T-cell (primary cell): ENCODE measurements at places on chromosomes 12 and 14. TPM values are rescaled to one million over a fixed set of nuclear protein-coding genes. Genes with fewer than 3 reads are reported as not detected.

DNA sequence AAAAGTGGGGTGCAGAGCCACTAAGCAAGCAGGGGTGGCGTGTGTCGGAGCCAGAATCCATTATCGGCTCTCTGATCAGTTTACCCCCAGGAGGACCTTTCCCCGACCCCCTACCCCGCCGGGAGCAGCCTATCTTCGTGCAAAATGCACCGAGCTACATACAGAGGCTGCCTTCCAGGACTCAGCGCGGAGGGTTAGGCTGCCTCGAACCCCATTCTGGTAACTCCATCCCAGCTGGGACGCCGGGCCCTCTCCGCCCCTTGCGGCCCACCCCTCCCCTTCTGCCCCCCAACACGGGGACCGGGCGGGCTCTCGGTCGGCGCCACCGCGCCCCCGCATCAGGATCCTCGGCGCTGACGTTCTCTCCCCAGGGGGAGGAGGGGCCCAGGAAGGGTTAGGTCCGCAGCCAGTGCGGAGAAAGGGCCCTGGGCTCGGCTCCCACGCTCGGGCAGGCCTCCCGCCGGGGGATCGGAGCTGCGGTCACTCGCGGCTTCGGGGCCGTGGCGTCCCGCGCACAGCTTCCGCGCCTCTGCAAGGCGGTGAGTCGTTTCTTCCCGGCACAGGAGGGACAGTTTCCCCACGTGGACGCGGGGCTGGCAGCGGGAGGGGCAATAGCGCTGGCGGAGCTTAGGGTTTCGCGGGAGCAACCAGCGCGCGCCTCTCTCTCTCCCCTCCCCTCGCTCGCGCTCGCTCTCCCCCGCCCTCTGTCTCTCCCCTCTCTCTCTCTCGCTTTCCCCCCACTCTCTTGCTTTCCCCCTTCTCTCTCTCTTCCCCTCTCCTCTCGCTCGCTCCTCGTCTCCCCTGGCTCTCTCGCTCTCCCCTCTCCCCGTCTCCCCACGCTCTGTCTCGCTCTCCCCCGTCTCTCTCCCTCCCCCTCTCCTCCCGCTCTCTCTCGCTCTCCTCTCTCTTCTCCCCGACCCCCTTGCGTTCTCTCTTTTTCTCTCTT, 12.5 kb upstream of the MAP3K9 start:
- no peak overlapping the region for H3K27ac ChIP-seq
- H3K4me1 ChIP-seq, result peaks cover 24% of the 10 kb centered on the region
- no peaks in the 10 kb centered on the region for H3K36me3 ChIP-seq
- H3K27me3 ChIP-seq, result peaks cover 2% of the 10 kb centered on the region
- peak; percentile 26 for DNase-seq
- peak overlapping the region; percentile 69 for H3K4me3 ChIP-seq

DNA sequence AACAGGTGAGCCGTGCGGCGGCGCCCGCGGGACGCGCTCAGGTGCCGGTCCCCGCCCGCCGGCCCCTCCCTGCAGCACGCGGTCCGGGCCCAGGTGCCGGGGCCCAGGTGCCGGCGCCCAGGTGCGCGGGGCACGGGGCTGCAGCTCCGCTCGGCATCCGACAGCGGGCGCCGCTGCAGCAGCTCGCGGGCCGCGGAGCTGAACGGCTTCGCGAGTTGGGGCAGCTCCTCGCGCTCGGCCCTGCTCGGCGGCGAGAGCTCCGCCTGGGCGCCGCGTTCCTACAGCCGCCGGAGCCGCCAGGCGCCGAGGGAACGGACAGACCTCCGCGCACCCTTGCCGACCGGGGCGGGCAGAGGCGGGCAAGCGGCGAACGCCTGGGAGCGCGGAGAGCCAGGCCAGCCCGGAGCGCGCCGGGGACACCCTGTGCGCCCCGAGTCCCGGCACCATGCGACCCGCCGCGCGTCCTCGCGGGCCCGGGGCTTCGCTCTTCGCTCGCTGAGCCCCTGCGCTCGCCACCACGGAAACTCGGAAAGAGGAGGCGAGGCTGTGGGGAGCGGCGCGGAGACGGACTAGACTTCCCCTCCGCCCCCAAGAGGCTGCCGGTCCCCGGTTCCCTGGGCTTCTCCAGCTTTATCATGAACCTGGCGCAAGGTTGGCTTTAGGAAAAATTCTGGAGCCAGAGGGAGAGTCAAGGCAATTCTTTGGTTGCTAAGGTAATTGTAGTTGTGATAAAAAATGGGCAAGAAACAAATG, at the start of gene RGS6:
Gene RGS6, plus strand, starts transcription at position 201 of the 753 bp plus-strand sequence.
- H3K4me1 ChIP-seq, result no peaks in the 10 kb centered on the region
- H3K36me3 ChIP-seq, result no peaks in the 10 kb centered on the region
- DNase-seq, result no peak

DNA sequence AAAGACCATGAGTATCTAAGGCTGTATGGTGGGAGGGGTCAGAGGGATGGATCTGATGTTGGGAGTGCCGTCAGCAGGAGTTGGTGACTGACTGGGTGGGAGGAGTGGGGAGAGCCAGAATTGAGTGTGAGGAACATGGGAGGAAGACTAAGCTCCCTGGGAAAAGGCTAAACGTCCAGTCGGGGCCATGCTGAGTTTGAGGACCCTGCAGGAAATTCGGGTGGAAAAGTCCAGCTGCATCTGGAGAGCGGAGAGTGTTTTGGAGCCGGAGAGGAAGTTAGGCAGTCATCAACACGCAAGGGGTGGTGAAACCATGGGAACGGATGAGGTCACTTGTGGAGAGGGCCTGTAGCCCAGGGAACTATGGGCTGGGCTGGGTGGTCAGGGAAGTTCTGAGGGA, 60.9 kb downstream of the ELK3 start:
- H3K27me3 ChIP-seq, result no peaks in the 10 kb centered on the region
- peaks cover 6% of the 10 kb centered on the region for H3K4me1 ChIP-seq
- H3K27ac ChIP-seq, result no peak overlapping the region
- DNase-seq, result no peak
- peaks cover 15% of the 10 kb centered on the region for H3K36me3 ChIP-seq

DNA sequence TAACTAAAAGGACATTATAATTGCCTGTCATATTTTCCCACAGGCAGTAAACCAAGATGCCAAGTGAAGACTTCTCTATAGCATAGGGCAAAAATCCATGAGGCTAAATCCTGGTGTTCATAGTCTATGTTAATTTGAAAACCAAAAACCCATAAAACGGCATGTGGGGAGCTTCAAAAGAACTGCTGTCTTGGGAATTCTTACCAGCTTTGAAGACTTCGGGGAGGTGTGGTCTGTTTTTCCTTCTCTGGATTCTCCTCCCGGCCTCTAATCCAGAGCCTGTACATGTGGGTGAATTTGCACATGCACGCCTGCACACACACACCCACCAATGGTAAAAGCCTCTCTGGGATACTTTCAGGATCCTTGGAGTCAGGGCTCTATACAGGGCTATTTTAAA, 61.9 kb upstream of the IFNG-AS1 start:
- DNase-seq, result no peak
- H3K27me3 ChIP-seq, result no peaks in the 10 kb centered on the region
- no peak overlapping the region for H3K4me3 ChIP-seq
- H3K27ac ChIP-seq, result no peak overlapping the region
- no peaks in the 10 kb centered on the region for H3K36me3 ChIP-seq

GRCh38 chr14:104567141-104567956, 12.2 kb upstream of the C14orf180 start:
- H3K27ac ChIP-seq, result no peak overlapping the region
- no peaks in the 10 kb centered on the region for H3K36me3 ChIP-seq
- H3K4me3 ChIP-seq, result no peak overlapping the region
- peaks cover 9% of the 10 kb centered on the region for H3K4me1 ChIP-seq
- no peak for DNase-seq

- no peak overlapping the region for H3K27ac ChIP-seq
- no peaks in the 10 kb centered on the region for H3K36me3 ChIP-seq
- H3K4me1 ChIP-seq, result peaks cover 13% of the 10 kb centered on the region
- no peak overlapping the region for H3K4me3 ChIP-seq
- H3K27me3 ChIP-seq, result no peaks in the 10 kb centered on the region
- DNase-seq, result no peak
These were observed 9.2 kb downstream of the KTN1 start for GRCh38 chr14:55589171-55589570.

DNA sequence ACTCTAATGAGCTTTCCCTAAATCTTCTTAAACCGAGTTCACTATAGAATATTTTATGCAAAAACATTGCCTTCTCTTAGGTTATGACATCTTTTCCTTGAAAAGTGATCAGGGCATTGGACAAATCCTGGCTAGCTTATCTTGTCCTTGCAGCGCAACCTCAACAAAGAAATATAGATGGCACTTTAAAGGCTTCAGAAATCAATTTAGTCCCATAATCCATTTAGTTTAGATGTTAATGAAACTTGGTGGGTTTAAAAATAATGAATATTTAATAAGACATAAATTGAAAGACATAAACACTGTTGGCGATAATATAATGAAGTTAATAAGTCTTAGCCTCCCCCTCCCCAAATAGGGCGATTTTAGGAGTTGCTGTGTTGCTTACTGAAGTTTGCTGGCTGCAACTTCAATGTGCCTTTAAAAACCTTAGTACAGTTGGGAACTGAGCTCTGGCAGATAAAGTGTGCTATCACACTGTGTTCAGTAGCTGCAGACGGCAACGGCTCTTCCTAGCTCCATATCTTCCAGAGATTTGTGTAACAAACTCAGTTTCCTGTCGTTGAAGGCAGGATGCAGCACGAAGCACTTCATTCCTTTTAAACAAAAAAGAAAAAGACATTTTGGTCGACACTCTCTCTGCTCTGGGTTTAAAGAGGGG, 19.5 kb downstream of the PLXNC1 start:
- peaks cover 8% of the 10 kb centered on the region for H3K4me1 ChIP-seq
- H3K36me3 ChIP-seq, result no peaks in the 10 kb centered on the region
- DNase-seq, result no peak

DNA sequence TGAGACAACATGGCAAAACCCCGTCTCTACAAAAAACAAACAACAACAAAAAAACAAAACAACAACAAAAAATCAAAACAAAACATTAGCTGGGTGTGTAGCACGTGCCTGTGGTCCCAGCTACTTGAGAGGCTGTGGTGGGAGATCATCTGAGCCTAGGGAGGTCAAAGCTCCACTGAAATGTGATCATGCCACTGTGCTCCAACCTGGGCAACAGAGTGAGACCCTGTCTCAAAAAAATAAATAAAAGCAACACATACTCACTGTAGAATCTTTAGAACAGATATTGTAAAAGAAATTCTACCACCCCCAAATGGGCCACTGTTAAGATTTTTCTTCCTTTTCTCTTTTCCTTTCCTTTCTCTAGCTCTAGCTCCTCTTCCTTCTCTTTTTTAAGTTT, 26.3 kb downstream of the SLC38A1 start:
- no peaks in the 10 kb centered on the region for H3K27me3 ChIP-seq
- H3K36me3 ChIP-seq, result peaks cover 12% of the 10 kb centered on the region
- no peak overlapping the region for H3K4me3 ChIP-seq
- H3K27ac ChIP-seq, result no peak overlapping the region
- no peak for DNase-seq

- no peak overlapping the region for H3K27ac ChIP-seq
- DNase-seq, result no peak
- H3K36me3 ChIP-seq, result no peaks in the 10 kb centered on the region
- peaks cover 6% of the 10 kb centered on the region for H3K4me1 ChIP-seq
These were observed 1116.5 kb upstream of the TMEM132C start for GRCh38 chr12:127150479-127150878.

GRCh38 chr14:64137657-64138290, 156.4 kb downstream of the ESR2 start:
- H3K27ac ChIP-seq, result no peak overlapping the region
- no peaks in the 10 kb centered on the region for H3K4me1 ChIP-seq
- peaks cover 80% of the 10 kb centered on the region for H3K36me3 ChIP-seq
- no peak overlapping the region for H3K4me3 ChIP-seq
- no peak for DNase-seq

DNA sequence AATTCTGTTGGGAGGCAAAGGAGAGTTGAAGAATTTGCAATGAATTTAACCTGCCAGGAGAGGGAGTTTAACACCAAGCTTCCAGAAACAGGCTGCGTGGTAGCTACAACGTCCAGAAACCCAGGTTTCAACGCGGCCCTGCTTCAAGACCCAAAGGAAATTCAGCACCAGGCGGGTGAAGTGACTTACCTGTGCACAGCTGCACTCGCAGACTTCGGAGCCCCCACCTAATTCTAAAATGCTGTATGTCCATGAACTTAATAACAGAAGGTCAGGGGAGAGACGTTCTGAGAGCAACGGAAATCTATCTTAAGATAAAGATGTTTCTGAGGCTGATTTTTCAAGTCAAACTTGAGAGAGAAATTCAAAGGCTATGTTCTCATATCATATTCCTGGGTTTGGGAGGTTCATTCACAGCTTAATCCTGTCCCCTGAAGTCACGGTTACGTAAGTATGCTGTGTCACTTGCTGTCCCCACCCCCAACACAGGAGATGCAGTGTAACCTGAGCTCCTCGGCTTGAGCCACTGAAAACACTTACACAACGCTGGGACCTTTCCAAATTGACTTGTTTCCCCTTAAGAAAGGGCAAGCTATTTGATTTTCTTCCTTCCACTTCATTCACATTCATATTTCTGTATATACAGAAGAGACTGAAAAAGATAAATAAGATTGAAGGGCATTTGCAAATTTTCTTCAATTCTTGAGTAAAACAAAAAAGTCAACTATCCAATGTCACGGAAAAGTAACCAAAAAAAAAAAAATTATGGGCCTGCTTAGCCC, 22.7 kb downstream of the CLIP1 start:
- H3K27ac ChIP-seq, result peak overlapping the region; percentile 46
- no peaks in the 10 kb centered on the region for H3K36me3 ChIP-seq
- no peaks in the 10 kb centered on the region for H3K27me3 ChIP-seq

DNA sequence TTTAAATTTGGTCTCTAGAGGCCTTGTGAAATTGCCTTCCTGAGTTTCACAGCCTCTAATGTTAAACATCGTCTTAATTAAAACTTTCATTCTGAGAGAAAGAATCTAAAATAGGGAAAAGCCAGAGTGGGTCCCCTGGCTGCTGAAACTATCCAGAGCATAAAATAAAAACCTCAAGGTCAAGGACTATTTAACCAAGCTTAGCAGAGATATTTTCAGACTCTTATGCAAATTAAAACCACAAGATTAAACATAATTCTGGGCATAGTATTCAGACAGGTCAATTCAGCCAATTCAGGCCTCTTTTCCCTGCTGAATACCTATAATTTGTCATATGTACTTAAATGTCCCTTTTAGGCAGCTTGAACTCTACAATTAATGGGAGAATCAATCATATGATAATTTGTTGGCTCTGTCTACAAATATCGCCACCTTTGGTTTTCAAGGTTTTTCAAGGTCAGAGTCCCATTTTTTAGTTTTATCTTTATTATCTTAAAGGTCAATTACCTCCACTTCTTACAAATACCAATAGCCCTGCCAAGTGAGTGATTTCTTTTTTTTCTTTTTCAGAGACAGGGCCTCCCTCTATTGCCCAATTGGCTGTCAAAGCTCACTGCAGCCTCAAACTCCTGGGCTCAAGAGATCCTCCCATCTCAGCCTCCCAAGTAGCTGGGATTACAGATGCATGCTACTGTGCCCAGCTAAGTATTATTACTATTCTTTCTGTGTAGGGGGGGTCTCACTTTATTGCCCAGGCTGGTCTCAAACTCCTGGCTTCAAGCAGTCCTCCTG, 257.1 kb downstream of the PHLDA1 start:
- H3K36me3 ChIP-seq, result no peaks in the 10 kb centered on the region
- H3K27ac ChIP-seq, result no peak overlapping the region
- H3K4me3 ChIP-seq, result no peak overlapping the region
- no peak for DNase-seq
- no peaks in the 10 kb centered on the region for H3K4me1 ChIP-seq
- H3K27me3 ChIP-seq, result no peaks in the 10 kb centered on the region

The PIANP gene
- total RNA-seq, result not detected

The TMPRSS12 gene
- not detected for total RNA-seq

The C12orf54 gene
- not detected for total RNA-seq

The TPH2 gene
- total RNA-seq, result not detected

The CLEC12A gene
- total RNA-seq, result not detected

The COX8C gene
- total RNA-seq, result not detected

The DDN gene
- total RNA-seq, result 0.15 TPM
